ENCODE measurements at places on chromosomes 13 and 19.

DNA sequence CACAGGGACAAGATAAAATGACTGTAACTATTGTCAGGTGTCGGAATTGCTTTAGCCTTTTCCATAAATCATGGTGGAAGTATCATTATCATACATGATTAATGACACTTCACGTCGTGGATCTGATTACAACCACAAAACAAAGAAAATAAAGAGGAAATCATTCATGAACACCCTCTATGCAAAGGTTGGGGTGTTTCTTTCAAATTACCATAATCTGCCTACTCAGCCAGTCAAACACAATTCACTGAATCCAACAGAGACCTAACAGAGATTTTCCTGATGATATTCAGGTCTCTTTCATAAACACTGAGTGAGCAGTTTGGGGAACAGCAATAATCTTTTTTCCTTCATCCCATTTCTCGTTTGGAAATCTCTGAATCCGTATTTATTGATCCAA lies 625.6 kb downstream of the DCT start:
- DNase-seq = no peak

DNA sequence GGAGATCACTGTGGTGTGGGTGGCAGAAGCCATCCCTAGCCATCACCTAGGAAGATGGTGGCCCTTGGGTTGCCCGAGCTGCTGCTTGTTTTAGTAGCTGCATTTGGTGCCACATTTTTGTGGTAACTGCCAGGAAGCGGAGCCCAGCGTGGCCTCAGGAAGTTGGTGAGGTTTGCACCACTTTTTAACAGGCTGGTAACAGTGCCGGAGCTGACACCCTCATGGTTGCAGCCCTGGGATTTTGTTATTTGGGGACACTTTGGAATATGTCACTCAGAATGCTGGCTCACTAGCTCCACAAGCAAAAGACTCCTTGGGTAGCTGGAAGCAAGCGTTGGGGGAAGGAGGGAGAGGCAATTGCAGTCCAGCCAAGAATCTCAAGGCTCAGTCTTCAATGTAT lies 22.1 kb downstream of the ACTN4 start:
- DNase-seq = no peak

DNA sequence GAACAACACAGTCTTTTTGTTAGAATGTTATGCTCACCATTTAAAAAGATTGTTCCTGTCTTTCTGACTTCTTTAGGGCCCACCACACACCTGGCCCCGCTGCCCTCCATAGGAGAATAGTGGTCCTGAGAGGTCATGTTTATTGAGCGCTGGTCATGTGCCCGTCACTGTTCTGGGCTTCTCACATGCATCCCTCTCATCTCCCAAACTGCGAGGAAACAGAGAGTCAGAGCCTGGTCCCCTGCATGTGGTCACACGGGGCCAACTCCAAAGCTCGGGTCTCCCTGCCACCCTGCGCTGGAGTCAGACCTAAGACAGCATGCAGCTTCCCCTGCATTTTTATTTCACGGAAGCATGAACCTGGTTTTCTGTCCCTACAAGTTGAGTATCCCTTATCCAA lies 70.4 kb upstream of the GPR183 start:
- no peak for DNase-seq

GRCh38 chr13:75581874-75582640 lies 32.5 kb downstream of the UCHL3 start:
- no peak for DNase-seq
